ENCODE measurements at places on chromosomes 7 and 10.

DNA sequence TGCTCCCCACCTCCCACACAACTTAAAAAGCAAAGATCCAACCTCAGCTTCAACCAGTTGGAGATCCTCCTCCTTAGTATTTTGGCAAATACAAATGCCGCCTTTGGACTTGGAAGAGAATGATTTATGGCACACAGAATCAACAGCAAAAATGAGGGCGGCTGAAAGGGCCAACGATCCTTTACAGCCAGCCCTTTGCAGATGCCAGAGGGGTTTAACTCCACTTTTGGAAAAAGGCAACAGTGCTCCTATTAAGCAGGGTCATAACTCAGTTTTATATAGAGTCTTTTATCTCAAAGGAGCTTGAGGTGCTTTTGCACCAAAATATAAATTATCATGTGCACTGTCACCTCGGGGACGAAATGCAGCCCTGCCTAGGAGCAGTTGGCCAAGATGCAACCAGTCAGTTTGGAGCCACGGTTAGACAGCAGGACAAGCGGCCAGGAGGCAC lies 56.7 kb upstream of the JCAD start:
- no peak for DNase-seq

DNA sequence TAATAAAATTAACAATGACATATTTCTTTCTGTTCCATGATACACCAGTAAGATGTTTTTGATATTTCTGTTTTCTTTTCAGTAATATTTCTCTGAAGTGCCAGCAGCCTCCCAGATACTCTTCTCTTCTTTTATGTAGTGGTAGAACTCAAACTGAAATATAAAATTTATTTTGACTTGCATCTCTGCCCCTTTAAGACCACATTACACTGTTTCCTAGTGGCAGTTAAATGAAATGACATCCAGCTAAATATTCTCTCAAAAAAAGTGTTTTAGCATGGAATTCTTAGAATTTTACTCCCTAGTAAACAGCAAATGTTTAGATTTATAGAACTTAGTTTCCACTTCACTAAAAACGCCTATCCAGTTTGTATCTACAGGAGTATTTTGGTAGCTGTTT lies 237.2 kb upstream of the MTPN start:
- no peak for DNase-seq

GRCh38 chr7:55649238-55649637 lies 76.9 kb upstream of the VOPP1 start:
- no peak for DNase-seq

- no peak for DNase-seq
Measured at GRCh38 chr10:38003588-38003987, 6.9 kb upstream of the ZNF33A start.

GRCh38 chr7:92423710-92424131 lies 23.6 kb upstream of the GATAD1 start:
- DNase-seq, result no peak

GRCh38 chr10:18196806-18197550 lies 56.8 kb downstream of the CACNB2 start:
- DNase-seq, result no peak

- no peak for DNase-seq
Measured at GRCh38 chr10:14554491-14555205, 220.0 kb downstream of the FAM107B start.

DNA sequence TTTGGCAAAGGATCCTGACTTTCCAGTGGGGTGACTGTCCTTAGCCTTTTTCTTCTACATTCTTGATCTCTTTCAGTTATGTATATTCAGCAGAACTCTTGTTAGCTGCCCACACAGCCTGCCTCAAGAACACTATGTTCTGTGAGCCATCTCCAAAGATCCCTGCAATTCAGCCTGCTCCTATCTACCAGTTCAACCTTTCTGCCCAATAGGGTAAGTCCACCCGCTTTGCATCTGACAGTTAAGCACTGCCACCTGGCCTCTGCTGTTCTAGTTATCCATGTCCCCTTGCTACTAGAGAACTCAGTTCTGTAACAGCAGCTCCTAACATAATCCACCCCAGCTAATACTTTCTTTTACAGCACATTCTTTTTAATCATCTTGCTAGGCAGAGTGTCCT lies 13.5 kb downstream of the OR9A2 start:
- no peak for DNase-seq

- no peak for DNase-seq
Measured at GRCh38 chr10:80165173-80165572, 32.6 kb downstream of the PLAC9 start.
